ENCODE measurements at places on chromosomes 6 and 20.

- DNase-seq = no peak
These were observed 82.1 kb upstream of the SRSF6 start for GRCh38 chr20:43375591-43375990.

DNA sequence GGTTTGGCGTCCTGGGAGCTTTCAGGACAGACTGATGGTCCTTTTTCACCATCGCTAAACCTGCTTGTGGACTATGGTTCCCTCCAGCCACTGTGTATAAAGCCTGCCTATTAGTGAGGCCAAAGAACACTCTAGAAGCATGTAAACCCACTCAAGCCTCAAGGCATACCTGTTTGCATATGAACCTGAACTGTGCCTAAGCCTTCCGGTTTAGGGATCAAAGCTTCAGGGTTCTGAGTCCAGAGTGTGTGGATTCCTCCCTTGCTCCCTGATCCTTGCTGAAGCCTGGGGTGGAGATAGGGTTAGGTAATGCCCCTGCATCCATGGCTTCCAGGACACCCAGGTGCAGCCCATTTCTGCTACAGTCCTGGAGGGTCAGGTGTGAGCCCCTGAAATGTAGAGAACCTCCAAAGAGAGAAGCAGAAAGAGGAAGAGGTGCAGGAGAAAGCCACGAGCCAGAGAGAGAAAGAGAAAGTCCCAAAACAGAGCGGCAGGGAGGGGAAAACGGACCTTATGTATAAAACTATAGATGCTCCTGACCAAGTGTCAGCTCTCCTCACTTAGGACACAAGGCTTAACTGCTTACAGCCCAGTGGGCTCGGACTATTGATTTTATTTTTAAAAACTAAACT is 93.3 kb downstream of the SCML4 start:
- no peak for DNase-seq

DNA sequence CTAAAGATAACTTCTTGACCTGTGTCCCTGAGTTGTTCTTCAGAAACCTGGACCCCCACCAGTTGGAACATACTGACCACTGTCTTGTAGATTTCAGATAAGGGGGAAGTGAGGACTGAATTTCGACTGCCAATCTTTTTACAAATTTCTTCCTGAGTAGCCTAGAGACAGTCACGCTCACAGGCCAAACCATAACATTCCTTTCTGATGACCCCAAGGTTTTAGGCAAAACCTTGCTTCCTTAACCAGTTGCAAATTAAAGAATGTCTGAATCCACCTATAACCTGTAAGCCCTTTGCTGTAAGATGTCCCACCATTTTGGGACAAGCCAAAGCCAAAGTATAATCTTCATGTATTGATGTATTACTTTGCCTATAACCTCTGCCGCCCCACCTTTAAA is 306.9 kb downstream of the LRFN2 start:
- no peak for DNase-seq

DNA sequence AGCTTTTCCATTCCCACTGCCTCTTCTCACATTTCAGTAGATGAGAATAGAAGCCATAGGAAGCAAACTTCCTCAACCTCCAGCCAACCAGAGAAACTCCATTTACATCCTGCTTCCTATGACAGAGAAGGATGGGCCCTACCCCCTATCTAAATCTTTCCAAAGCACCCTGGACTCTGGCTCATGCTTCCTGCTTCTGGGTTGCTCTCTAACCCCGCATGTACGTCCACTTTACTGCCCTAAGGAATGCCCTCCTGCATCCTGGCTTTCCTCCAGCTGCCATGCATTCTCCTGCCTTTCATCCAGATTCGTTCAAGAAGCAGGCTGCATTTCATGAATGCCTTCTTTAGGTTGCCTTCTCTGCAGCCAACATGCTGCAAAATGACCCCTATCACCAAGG is 91.9 kb downstream of the FAM217A start:
- no peak for DNase-seq

DNA sequence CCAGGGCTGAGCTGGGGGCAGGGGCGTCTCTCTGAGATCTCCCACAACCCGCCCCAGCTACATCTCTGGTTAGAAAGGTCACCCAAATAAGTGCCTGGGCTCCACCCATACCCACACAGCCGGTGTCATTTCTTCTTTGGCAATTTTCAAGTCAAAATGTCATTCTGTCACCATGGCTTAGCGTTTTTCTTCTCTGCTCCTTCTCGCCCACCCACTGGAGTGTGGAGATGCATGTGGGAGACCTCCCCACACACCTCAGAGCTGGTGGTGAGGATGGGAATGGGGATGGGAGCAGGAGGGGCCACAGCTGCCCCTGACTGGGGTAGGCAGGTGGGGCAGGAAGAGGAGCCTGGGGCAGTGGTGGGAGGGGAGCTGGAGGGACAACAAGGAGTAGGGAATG is 63.1 kb downstream of the CPNE5 start:
- no peak for DNase-seq

DNA sequence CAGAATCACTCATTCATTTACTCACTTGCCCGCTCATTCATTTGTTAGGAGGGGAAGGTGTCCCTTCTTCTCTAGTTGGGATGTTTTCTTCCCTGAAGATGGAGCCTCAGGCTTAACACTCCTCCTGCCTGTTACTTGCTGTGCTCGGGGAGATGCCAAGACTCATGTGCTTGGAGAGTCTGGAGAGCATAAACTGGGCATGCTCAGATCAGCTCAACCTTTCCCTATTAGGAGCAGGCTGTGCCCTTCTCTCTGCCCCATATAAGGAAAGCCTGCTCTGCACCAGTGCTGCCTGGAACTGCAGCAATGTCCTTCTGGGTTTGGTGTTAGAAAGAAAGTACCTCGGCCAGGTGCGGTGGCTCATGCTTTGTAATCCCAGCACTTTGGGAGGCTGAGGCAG is 18.0 kb upstream of the UBE2V1 start:
- no peak for DNase-seq

DNA sequence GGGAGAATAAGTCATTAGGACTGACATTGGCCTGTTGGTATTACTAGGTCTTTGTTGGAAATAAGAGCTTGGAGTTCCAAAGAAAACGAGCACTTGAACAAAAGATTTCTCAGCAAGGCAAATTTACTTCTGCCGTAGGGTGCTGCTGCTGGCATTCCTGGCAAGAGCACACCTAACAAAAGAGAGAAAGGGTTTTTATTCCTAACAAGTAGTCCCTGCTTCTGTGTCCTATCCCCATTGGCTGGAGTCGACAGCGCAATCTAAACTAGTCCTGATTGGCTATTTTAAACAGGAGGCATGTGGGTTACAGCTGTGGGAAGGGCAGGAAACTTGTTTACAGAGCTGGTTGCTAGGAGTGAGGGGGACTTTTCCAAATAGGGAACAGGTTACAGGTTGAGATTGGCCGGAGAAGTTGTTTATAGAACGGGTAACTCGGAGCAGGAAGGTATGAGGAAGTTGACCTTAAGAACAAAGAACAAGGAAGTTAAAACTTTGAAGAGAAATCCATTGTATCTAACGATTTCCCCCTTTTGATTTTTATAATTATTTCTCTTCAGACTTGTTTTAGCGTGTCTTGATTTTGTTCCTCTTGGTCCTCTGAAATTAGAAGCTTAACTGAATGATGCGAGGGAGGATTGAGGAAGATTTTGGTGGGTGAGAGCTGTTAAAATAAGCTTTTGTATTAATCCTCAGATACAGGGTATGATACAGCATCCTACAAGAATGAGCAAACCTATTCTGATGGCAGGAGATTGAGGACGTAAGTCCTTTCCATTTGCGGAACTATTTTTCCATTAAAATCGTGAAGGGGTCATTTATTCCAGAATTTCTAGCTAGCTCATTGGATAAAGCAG is 3.4 kb upstream of the ZNFX1 start:
- no peak for DNase-seq

GRCh38 chr6:43717822-43718221 is 30.2 kb upstream of the MRPS18A start:
- no peak for DNase-seq

GRCh38 chr20:6489361-6490171 is 277.9 kb upstream of the BMP2 start:
- peak; percentile 99 for DNase-seq

GRCh38 chr20:18276821-18277220 is 11.5 kb upstream of the ZNF133 start:
- DNase-seq = peak; percentile 88

GRCh38 chr6:146700078-146700686 is 101.4 kb downstream of the ADGB start:
- DNase-seq = peak; percentile 64

GRCh38 chr6:137804637-137805036 is 62.4 kb upstream of the TNFAIP3 start:
- no peak for DNase-seq

- no peak for DNase-seq
These were observed 117.3 kb downstream of the CRYBG1 start for GRCh38 chr6:106477790-106478189.

GRCh38 chr20:24694157-24694726 is 224.8 kb downstream of the SYNDIG1 start:
- no peak for DNase-seq

DNA sequence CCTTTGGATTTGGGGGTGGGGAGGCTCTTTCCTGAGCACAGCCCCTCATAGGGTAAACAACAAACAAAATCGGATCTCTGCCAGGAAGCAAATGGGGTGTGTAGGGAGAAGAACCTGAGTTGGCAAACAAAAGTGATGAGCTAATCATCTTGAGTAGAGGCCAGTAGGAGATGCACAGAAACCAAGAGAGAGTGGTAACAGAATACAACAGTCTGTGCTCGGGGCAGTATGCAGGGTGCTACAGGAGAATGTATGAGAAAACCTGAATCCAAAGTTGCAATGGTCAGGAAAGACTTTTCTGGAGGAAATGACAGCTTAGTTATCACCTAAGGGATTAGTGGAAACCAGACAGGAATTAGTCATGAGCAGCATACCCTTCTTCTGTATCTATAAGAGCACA is 177.8 kb downstream of the CDKAL1 start:
- peak; percentile 44 for DNase-seq

- DNase-seq = no peak
These were observed 46.1 kb downstream of the PRKN start for GRCh38 chr6:162681447-162681846.

DNA sequence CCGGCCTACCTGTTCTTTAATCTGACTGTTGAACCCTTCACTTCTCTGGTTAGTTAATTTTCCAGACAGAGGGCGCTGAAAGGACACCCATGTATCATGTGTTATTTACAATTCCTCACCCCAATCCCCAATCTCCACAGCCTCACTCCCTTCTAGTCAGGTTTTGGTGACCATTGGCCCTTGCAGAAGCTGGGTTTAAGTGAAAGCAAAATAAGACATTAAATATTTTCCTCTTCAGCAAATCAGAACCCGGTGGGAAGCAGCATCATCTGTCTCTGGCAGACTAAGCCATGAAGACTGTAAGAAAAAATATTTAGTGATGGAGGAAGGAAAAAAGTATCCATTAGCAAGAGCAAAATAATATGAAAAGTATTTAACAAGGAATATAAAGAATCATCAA is 9.4 kb upstream of the HLA-DQA1 start:
- no peak for DNase-seq

DNA sequence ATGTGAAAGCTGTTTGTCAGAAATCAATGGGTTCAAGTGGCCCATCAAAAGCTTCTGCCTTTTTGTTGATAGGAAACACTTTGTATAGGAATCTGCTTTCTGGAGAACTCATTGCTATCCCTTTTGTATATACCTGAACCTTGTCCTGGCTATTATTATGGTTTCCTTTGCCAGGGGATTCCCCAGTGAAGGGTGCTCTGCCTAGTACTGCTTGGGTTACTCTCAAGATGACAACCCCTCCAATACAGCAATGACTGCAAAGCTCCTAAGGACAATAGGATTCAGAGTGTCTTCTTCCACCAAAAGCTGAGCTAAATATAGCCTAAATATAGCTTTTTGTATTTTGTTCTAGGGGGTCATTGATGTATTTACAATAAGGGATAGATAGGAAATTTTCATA is 54.0 kb upstream of the PTPRK start:
- DNase-seq = no peak

DNA sequence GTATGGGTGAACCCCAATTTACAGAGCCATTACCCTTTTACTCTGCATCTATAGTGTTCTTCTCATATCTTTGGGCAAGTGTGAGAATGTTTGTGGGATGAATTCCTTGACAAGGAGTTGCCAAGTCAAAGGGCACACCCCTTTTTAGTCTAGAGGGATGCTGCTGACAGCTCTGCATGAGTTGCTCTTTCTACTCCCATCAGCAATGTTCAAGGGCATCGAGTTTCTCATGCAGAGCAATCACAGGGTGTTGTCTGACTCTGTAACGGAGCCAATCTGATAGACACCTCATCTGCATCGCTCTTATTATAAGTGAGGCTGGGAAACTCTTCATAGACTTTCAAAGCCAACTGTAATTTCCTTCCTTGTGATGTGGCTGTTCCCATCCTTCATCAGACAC is 77.4 kb downstream of the EDN3 start:
- no peak for DNase-seq

DNA sequence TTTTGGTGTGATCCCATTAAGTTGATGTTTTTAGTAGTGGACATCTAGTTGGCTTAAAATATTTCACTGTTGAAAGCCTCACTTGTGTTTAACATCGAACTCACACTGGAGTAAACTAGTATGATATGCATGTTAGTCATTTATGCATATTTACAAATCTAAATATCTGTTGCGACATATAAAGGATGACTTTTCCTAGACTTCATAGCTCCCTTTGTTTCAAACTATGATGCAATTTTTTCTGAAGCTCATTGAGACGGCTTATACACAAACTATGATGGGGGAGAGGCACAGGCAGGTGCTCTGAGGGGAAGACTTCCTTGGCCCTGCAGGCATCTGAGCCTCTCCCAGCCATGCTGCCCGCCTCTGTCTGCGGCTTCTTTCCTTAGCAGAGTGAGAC is 11.8 kb upstream of the FOXC1 start:
- DNase-seq = no peak

GRCh38 chr20:36203861-36204260 is 32.4 kb upstream of the AAR2 start:
- no peak for DNase-seq

DNA sequence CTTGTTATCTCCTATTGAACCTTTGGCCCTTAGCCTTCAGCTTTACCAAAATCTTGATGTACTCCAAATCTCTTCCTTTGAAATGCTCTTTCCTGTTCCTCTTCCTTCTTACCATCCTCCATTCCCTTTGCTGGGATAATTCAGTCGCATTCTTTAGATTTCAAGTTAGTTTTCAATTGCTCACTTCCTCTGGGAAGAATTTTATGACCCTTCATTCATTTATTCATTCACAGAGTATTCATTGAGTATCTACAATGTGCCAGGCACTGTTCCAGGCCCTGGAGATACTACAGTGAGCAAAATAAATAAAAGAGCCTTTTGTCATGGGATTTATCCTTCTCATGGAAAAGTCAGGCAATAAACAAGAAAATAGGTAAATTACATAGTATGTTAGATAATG is 548.2 kb upstream of the FLRT3 start:
- DNase-seq = no peak

GRCh38 chr6:159093609-159094443 is 49.0 kb upstream of the TAGAP start:
- no peak for DNase-seq

GRCh38 chr6:89494131-89494793 is 61.3 kb downstream of the ANKRD6 start:
- no peak for DNase-seq

GRCh38 chr6:140977403-140977802 is 1155.3 kb upstream of the GJE1 start:
- no peak for DNase-seq
